ENCODE measurements at places on chromosomes 1 and 21. TPM values are rescaled to one million over a fixed set of nuclear protein-coding genes. Genes with fewer than 3 reads are reported as not detected.

INAVA gene
- polyA plus RNA-seq, result 16.8 TPM

DNAH14 gene
- polyA plus RNA-seq, result 14.2 TPM

MPL gene
- polyA plus RNA-seq, result 1.1 TPM

ARHGEF10L gene
- polyA plus RNA-seq, result 15.7 TPM

KRTAP19-3 gene
- not detected for polyA plus RNA-seq

RAD54L gene
- 9.2 TPM for polyA plus RNA-seq

FCGR3A gene
- 2.3 TPM for polyA plus RNA-seq

All from right lung (tissue), 10 donors.